ENCODE measurements at places on chromosomes 5 and 9. TPM values are rescaled to one million over a fixed set of nuclear protein-coding genes. Genes with fewer than 3 reads are reported as not detected.

Gene PRDM9
- total RNA-seq, result not detected

Gene TRIM52
- total RNA-seq, result 12.5 TPM

Gene GFRA3
- total RNA-seq, result not detected

Gene SOHLH1
- total RNA-seq, result not detected

Data from smooth muscle cell of trachea (primary cell).